ENCODE measurements at places on chromosomes 7 and 10.
A peak's percentile ranks its signal among the peaks of the same experiment; 100 is the strongest.

DNA sequence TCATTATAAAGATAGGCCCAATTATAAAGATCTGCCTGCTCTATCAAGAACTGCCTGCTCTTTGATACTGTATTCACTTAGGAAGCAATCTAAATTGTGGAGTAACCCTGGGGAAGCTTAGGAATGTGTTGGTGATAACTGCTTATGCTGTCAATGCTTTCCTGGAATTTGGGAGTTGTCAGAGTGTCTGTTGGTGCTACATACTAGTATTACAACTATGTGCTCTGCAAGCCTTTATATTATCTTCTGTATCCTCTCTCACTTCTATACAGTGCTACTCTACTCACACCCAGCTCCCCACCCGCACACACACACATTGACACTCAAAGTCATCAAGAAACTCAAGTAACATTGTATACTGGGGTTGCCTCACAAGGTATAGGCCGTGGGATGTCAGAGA is 6.1 kb downstream of the ZNF277 start:
- DNase-seq: no peak

- DNase-seq: no peak
Measured at GRCh38 chr7:107179326-107180164, 10.7 kb downstream of the HBP1 start.

DNA sequence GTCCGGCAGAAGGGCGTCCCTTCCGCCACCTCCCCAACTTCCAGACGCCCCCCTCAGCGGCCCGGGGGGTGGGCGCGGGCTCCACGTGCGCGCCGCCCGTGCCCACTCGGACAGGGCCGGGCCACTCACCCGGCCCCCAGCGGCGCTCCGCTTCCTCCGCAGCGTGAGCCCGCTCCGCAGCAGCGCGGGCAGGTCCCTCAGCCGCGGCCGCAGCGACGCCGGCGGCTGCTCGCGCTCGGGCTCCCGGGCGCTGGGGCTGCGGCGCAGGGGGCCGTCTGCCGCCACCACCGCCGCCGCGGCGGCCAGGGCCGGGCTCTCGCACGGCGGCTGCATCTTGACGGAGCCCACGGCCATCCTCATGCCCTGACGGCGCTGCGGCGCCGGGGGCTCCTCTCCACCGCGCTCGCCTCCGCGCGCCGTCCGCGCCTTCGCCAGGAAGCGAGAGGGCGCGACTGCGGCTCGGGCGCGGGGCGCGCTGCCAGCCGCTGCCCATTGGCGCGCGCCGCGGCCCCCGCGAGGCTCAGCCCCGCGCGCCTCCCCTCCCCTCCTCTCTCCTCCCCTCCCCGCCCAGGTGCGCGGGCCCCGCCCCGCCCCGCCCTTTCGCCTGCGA is at the start of gene RAPGEF5:
Gene RAPGEF5, minus strand, starts transcription at position 454 of the 610 bp plus-strand sequence. Its CDS starts 94 bp downstream, at position 360.
- no peak for DNase-seq

DNA sequence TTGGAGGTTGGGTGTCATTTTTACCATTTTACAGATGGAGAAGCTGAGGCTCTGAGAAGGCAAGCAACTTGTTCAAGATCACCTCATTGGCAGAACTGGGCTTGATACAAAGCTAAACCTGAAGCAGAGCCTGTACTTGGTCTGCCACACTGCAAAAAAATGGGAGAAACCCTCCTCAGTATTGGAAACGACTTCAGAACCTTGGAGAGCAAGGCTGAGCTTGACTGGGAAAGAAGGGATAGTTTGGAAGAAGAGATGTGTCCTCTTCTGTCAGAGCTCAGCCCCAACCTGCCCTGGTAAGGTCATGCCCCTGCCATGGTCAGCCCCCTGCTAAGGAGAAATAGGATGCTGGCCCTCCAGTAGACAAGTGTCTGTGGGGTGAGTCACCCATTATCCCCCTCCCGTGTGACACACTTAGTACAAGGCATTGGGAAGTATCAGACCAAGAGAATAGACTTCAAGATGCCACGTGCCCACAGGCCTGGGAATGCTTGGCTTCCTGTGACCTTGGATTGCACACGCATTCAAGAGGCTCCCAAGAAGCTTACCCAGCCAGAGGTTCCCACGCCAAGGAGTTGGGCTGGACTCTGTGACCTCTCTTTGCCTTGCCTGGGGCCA is 56.2 kb upstream of the SMNDC1 start:
- DNase-seq: no peak

- peak; percentile 70 for DNase-seq
Measured at GRCh38 chr10:69861251-69862240, 59.8 kb downstream of the COL13A1 start.

GRCh38 chr7:150855476-150856302 is 3.4 kb downstream of the AOC1 start:
- DNase-seq: no peak

DNA sequence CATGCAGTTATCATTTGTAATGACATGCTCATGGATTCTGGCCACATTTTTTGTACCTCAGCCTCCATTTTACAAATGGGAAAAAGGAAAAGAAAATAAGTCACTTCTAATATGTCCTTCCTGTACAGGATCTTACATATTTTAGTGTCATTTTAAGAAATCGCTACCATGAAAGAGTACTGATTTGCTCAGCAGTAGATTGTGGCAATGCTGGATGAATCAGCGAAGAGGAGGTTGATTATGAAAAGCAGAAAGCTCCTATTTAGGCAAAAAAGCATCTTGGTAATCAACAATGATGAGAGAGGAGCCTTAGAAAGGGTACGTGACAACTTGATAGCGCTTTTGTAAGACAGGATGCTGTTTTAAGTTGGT is 522.9 kb downstream of the PARD3 start:
- no peak for DNase-seq

DNA sequence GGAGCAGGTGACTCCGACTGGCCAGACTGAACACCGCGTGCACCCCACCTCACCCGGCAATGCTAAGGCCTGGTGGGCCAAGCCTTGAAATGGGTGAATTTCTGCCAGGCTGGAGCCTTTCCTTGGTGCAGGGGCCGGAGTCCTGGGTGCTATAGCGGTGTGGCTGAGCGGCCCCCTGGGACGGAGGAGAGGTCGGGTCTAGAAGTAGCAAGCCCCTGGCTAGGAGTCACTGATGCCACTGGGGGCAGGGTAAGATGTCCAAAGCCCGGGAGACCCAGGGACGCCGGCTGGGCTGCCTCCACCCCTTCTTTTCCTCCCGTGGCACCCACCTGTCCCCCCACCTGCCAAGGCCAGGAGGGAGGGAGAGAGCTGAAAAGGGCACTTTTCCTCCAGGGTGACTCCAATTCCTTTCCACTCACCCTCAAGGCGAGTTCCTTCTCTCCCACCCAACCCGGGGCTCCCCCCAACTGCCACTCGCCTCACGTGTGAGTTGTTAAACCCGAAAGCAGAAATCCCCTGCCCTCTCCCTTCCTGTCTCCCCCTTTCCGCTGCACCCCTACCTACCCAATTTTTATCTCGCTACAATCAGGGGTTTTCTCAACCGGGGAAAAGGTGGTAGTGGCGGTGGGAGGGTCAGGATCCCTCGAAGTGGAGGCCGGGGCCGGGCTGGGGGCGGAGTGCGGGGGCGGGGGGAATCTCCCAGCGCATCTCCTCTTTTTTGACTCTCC is 6.0 kb upstream of the GATA3 start:
- DNase-seq: no peak

- DNase-seq: no peak
Measured at GRCh38 chr7:139341776-139342226, 664 bp downstream of the FMC1 start.

GRCh38 chr7:95925971-95926370 is 153.6 kb downstream of the DYNC1I1 start:
- DNase-seq: no peak

DNA sequence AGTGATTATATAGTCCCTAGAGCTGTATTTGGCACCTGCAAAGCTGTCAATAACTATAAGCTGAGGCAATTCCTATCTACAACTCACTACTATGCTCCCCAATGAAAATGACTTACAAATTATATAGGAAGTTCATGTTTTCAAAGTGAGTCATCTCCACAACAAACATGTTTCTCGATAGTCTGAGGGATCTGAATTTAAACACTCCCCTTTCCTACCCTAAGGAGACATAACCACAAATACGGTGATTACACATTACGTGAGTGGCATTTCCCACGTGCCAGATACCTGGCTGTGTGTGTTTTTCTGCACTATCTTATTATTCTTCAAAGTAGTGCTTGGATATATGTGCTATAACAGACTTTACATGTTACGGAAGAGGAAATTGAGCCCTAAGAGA is 122.5 kb upstream of the C1QL3 start:
- DNase-seq: no peak

GRCh38 chr7:75823198-75823910 is 9.7 kb upstream of the CCL24 start:
- DNase-seq: no peak

GRCh38 chr10:20885678-20886077 is 11.4 kb downstream of the NEBL start:
- DNase-seq: no peak

GRCh38 chr7:111975346-111975745 is 230.9 kb downstream of the DOCK4 start:
- DNase-seq: no peak

DNA sequence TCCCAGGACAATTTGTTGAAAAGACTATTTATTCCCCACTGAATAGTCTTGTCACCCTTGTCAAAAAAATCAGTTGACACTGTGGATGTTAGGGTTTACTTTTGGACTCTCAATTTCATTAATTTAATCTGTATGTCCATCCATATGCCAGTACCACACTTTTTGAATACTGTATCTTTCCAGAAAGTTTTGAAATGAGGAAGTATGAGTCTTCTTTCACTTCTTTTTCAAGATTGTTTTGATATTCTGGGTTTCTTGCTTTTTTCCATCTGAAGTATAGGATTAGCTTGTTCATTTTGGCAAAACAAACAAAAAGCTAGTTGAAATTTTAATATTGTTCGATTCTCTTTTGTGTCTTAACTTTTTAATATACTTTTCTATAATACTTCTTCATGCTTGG is 21.7 kb downstream of the KLHDC10 start:
- no peak for DNase-seq

- no peak for DNase-seq
Measured at GRCh38 chr10:47147186-47147585, 152.8 kb upstream of the GDF10 start.

- DNase-seq: no peak
Measured at GRCh38 chr10:128029731-128030369, 96.4 kb downstream of the MKI67 start.

GRCh38 chr10:89078724-89079672 is 88.4 kb downstream of the FAS start:
- peak; percentile 56 for DNase-seq

DNA sequence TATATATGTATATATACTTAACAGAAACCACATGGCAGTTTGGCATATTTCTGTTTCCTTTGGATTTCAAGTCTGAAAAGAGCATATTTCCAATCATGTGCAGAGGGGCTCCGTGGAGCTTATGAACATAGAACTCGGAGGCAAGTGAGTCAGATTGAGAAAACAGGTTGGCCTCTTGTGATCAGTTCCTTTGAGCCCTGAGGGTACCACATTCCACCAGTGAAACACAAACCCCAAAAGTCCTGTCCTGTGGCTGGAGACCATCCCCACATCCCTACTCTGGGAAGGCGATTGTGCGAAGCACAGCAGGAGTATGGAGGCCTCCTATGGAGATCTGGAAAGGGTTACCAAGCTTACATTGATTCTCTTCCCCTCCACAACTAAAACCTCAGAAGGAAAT is 196.7 kb upstream of the TMEM72 start:
- DNase-seq: no peak

- DNase-seq: no peak
Measured at GRCh38 chr10:46227571-46227935, 59.2 kb upstream of the ANTXRL start.

- DNase-seq: no peak
Measured at GRCh38 chr7:2515424-2516193, 4.0 kb upstream of the LFNG start.

DNA sequence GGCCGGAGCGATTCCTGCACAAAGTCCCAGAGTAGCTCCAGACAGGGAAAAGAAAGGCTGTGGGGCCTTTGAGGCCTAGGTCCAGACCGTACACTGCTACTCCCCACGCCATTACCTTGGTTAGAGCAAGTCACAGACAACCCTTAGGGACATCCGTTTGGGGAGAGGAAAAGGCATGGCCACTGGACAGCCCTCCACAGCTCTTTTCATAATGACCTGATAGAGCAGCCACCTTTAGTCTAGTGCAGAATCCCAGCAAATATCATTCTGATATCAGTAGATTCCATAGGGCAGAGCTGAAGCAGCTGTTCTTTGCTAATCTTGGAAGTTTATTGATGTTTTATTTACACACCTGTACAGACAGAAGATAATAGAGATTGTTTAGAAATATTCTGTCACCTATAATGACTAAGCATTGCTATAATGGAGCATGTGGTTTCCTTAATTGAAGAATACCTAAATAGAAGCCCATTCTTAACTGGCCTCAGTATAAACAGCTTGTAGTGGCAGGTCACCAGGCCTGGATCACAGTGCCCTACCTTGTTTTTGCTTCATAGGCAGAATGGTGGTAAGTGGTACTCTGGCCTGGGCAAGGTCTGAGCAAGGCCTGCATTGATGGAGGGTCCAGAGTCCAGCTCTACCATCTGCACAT is 27.9 kb downstream of the OGDH start:
- no peak for DNase-seq

DNA sequence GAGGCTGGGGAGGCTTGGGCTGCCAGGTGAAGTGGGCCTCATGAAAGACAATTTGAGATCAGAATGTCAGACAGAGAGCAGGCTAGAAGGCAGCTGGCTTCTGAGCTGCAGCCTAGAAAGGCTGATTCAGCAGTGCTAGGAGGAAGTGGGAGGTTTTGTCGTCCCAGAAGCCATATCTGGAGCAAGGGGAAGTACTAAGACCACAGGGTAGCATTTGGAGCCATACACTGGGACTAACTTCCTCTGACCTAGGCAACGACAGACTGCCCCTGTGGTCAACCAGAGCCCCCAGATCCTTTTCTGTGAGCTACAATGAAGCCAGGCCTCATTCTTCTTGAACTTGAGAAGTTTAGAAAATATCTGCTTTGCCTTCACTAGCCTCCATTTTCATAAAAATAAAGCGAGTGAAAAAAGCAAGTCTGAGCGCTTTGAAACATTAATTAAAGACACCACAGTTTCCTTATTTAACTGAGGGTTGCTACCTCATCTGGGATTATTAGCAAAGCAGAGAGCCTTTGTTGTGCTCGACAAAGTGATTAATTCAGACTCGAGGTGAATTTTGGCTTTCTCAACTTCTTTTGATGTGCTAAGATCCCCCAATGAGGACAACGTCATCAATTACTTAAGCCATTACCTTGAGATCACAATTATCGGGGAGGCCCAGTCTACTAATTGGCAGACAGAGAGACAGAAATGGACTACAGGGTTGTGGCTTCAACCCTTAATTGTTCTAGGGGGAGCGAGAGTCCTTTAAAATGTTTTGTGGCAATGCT is 26.6 kb downstream of the TBXAS1 start:
- DNase-seq: no peak

GRCh38 chr10:113049881-113050280 is 99.8 kb downstream of the TCF7L2 start:
- no peak for DNase-seq

DNA sequence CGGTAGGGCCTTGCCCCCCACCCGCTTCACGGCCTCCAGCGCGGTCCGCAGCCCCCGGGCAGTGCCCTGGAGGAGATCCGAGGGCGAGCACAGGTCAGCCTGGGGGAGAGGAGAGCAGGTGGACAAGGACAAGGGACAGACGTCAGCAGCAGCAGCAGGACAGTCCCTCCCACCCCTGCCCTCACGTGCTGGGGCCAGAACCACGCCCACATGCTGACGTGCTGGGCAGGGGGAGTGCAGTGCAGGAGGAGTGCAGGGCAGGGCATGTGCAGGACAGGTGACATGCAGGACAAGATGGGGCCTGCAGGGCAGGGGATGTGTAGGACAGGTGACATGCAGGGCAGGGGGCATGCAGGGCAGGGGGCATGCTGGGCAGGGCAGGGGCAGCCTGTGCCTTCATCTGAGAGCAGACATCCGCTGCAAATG is 1.5 kb upstream of the SAP25 start:
- DNase-seq: no peak
